Stimulated activated CD8-positive, alpha-beta memory T cell treated with anti-CD3 and anti-CD28 coated beads, Interleukin-7, amount 100 ng/mL, for 1 hour (primary cell): ENCODE measurements at places on chromosomes 4 and X.

DNA sequence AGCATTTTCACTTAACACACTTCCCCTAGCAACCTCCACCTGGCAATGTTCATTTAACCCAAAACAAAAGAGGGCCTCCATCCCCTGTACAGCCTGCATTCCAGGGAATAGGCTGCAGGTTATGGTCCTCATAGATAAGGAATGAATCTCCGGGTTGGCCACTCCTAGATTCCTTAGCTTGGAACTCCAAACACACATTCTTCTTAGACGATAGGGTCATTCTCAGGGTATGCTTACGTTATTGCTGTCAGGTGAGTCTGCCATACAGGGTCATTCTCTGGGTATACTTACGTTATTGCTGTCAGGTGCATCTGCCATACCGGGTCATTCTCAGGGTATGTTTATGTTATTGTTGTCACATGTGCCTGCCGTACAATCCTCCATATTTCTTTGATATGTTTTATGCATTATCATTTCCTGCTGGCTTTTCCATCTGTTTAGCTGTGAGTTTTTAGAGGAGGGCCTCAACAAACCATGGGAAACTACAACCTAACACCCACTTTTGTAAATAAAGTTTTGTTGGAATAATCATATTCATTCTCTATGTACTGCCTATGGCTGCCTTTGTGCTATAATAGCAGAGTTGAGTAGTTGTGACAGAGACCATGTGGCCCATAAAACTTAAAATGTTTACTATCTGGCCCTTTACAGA lies 8.2 kb upstream of the AFF1 start:
- DNase-seq = no peak

GRCh38 chrX:69551421-69552009 lies 47.4 kb downstream of the NALF2 start:
- no peak for DNase-seq

DNA sequence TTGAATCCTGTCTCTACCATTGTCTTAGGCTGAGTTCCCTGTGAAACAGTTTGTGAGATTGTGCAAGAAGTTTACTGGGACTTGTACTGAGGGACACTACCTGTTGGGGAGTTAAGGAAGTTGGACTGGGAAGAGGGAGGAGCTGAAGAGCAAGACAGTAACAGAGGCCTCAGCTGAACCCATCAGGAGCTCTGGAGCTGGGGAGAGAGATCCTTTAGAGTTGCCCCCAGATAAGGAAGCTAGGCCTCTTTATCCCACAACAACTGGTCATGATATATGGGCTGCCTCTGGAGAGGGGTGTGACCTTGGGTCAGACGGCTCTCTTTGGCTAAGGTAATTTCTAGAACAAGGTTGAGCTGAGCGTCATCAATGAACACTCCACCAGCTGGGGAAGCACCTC lies 137.8 kb upstream of the SLC4A4 start:
- no peak for DNase-seq

DNA sequence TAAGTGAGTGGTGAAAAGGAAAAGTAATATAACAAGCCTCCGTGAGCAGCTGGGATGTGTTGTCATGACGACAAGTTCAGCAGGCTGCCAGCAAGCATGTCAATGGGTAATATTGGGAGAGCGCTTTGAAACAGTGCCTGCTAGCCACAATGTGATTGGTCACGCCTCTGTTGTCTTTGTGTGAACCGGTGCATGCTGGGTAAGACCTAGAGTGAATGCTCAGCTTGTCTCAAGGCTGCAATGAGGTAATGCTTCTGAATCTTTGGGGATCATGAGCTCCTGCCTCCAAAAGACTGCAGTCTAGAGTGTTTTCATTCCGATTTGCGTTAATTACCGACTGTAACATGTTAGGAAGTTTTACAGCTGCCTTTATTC lies 54.9 kb downstream of the STOX2 start:
- no peak for DNase-seq

DNA sequence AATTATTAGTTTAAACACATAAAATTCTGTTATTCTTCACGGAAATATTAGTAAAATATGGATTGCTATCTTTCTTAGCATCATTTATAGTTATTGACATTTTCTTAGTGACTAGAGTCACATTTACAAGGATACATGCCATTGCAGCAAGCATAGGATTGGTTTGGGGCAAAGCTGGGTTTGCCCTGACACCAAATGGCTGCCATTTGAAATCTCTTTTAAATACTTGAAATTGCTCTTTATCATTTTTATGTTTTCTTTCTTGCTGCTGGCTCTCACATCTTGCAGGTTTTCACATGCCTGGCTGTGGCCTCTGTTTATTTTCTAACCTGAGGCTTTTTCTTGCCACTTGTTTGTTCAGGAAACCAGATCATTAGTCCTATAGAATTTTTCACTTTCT lies 39.9 kb downstream of the EGF start:
- no peak for DNase-seq

GRCh38 chrX:47573341-47574075 lies 8.7 kb upstream of the TIMP1 start:
- no peak for DNase-seq

- no peak for DNase-seq
Measured at GRCh38 chr4:141913928-141914327, 277.5 kb downstream of the IL15 start.

DNA sequence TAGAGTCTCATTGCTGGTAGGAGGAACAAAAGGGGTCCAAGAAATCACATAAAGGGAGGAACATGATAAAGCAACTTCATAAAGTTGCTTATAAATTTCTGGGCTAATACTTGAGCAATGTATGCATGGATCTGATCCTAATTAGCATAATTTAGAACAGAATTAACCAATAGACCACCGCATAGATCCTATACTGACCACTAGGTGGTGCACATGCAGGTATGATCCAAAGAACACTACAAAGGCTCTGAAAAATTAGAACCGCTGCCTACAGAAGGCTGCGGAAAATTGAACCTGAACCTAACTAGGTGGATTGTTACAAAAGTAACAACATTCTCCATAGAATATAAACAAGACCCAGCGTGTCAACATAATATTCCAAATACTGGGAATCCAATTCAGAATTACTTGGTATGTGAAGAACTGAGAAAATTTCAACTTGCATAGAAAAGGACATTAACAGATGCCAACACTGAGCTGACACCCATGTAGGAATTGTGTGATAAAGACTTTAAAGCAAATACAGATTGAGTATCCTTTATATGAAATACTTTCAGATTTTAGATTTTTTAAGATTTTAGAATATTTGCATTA lies 23.3 kb downstream of the BRCC3 start:
- no peak for DNase-seq

DNA sequence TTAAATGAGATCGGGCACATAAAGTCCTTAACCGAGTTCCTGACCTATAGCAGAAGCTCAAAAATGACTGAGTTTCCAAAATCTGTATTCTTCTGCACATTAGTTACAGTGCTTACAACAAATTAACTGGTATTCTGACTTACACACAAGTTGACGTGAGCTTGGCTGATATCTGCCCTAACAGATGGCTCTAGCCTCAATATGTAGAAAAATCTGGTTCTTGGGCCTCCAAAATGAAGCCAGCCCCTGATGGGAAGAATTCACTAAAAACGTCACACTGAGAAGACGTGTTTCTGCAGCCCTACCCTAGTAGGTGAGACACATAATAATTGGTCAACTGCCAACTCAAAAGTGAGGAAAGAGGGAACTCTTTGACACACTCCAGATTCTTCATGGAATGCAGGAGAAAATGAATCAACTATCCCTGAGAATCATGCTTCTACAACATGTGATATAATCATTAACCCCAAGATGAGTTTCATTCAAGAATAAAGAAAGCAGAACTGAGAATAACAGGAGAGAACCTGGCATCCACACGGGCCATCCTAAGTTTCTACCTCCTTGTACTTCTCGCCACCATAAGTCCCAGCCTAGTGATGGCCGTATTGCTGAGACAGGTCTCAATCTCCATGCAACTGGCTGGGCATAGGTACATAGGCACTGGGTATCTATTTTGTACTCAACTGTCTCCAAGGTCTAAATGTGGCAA lies 8.2 kb downstream of the STX18 start:
- no peak for DNase-seq
